T-helper 17 cell (primary cell): ENCODE measurements at places on chromosomes 2 and 18.

GRCh38 chr18:9835825-9836224 lies 49.9 kb upstream of the TXNDC2 start:
- peaks cover 62% of the 10 kb centered on the region for H3K27me3 ChIP-seq
- H3K4me3 ChIP-seq: no peak overlapping the region
- no peaks in the 10 kb centered on the region for H3K4me1 ChIP-seq

DNA sequence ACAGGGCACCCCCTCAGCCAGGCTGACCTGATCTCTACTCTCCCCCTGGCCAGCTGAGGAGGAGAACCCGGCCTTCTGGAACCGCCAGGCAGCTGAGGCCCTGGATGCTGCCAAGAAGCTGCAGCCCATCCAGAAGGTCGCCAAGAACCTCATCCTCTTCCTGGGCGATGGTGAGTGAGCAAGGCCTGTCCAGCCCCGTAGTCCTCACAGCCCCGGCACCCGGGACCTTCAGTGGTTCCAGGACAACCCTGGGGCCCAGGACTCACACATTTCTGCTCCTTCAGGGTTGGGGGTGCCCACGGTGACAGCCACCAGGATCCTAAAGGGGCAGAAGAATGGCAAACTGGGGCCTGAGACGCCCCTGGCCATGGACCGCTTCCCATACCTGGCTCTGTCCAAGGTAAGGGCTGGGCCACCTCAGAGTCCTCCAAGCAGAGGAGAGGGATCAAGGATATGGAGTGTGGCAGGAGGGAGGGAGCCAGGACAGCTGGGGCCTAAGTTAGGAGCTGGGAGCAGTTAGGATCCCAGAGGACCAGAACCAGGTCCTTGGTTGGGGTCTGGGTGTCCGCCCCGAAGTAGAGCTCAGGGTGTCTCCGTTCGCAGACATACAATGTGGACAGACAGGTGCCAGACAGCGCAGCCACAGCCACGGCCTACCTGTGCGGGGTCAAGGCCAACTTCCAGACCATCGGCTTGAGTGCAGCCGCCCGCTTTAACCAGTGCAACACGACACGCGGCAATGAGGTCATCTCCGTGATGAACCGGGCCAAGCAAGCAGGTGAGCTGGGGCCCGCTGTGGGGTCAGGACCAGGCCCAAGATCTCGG lies 555 bp downstream of the ALPI start:
- no peak overlapping the region for H3K4me3 ChIP-seq
- no peaks in the 10 kb centered on the region for H3K4me1 ChIP-seq
- H3K27ac ChIP-seq: no peak overlapping the region
- DNase-seq: no peak
- H3K36me3 ChIP-seq: no peaks in the 10 kb centered on the region

DNA sequence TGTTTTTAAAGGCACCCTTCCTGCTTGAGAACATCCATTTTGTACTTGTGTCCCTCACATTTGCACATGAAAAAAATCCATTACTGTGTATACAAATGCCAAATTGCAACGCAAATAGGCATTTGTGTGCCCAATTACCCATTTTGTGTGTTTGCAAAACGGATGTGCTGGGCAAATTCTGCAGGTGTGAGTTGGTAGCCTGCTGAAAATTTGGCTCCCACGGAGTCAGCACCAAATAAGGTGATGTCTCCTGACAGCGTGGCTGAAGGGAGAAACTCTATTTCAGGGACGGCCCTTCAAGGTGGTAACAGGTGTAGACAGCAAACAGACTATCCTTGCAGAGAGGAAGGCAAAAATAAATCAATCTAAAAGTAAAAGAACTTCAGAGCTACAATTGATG lies 661.1 kb downstream of the BCL11A start:
- no peak overlapping the region for H3K4me3 ChIP-seq
- DNase-seq: no peak
- no peak overlapping the region for H3K27ac ChIP-seq

DNA sequence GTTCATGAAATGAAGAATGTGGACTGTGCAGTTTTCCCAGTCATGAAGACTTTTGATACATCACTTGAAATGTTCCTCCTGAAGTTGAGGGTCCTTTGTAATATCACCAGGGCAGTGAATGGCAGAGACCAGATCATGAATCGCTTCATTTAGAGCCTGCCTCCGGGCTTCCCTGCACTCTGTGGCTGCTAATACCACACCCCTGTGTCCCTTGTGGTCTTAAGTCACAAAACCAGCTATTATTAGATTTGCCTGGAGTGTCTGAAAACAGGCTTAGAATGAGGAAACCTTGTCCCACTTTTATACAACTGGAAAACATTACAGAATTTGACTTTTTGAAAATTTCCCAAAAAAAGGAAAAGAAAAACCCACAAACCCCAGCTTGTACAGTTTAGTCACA lies 147.9 kb downstream of the MGAT5 start:
- no peak overlapping the region for H3K4me3 ChIP-seq
- H3K4me1 ChIP-seq: peaks cover 41% of the 10 kb centered on the region
- peaks cover 12% of the 10 kb centered on the region for H3K36me3 ChIP-seq
- H3K27me3 ChIP-seq: no peaks in the 10 kb centered on the region

GRCh38 chr2:130870779-130871178 lies 34.1 kb downstream of the ARHGEF4 start:
- H3K4me3 ChIP-seq: no peak overlapping the region
- H3K36me3 ChIP-seq: no peaks in the 10 kb centered on the region
- no peak overlapping the region for H3K27ac ChIP-seq
- H3K27me3 ChIP-seq: peaks cover 33% of the 10 kb centered on the region
- peaks cover 2% of the 10 kb centered on the region for H3K4me1 ChIP-seq

GRCh38 chr18:58993260-58993659 lies 128.6 kb downstream of the ZNF532 start:
- no peaks in the 10 kb centered on the region for H3K4me1 ChIP-seq
- no peaks in the 10 kb centered on the region for H3K36me3 ChIP-seq
- no peak for DNase-seq
- H3K27me3 ChIP-seq: peaks cover 32% of the 10 kb centered on the region
- no peak overlapping the region for H3K4me3 ChIP-seq
- no peak overlapping the region for H3K27ac ChIP-seq

GRCh38 chr2:67289271-67289670 lies 107.9 kb upstream of the ETAA1 start:
- H3K36me3 ChIP-seq: no peaks in the 10 kb centered on the region
- no peak for DNase-seq
- peaks cover 23% of the 10 kb centered on the region for H3K27me3 ChIP-seq
- no peak overlapping the region for H3K4me3 ChIP-seq
- no peak overlapping the region for H3K27ac ChIP-seq
- H3K4me1 ChIP-seq: no peaks in the 10 kb centered on the region

- no peak overlapping the region for H3K27ac ChIP-seq
- H3K4me1 ChIP-seq: no peaks in the 10 kb centered on the region
- H3K27me3 ChIP-seq: no peaks in the 10 kb centered on the region
- no peak overlapping the region for H3K4me3 ChIP-seq
- H3K36me3 ChIP-seq: no peaks in the 10 kb centered on the region
These were observed 74.1 kb downstream of the SCG2 start for GRCh38 chr2:223528036-223528435.

GRCh38 chr18:2134364-2134763 lies 436.9 kb downstream of the METTL4 start:
- peaks cover 19% of the 10 kb centered on the region for H3K27me3 ChIP-seq
- DNase-seq: no peak
- H3K4me3 ChIP-seq: no peak overlapping the region
- H3K36me3 ChIP-seq: peaks cover 2% of the 10 kb centered on the region

DNA sequence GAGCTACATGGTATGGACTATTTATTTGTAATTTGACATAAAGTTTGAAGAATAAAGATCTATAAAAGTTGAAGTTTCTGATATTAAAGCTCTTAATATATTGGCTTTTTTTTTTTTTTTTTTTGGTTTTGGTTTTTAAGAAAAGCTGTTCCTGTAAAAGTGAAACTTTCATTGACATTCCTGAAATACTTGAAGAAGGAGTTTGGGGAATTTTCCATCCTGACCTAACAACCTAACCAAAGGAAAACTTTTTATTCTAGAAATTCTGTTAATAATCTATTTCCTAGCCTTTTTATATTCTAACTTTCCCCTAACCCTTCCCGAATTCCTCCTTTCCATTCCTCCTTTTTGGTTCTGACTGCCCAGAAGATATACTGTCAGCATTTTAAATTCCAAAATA lies 83.7 kb downstream of the ACSL3 start:
- no peak overlapping the region for H3K27ac ChIP-seq
- no peak overlapping the region for H3K4me3 ChIP-seq
- H3K36me3 ChIP-seq: no peaks in the 10 kb centered on the region
- no peaks in the 10 kb centered on the region for H3K4me1 ChIP-seq

GRCh38 chr2:5842326-5842725 lies 150.1 kb downstream of the SOX11 start:
- H3K4me1 ChIP-seq: no peaks in the 10 kb centered on the region
- no peak for DNase-seq
- H3K27ac ChIP-seq: no peak overlapping the region
- no peak overlapping the region for H3K4me3 ChIP-seq

- H3K4me1 ChIP-seq: no peaks in the 10 kb centered on the region
- no peak for DNase-seq
- no peak overlapping the region for H3K27ac ChIP-seq
- H3K27me3 ChIP-seq: peaks cover 57% of the 10 kb centered on the region
These were observed 7.8 kb upstream of the DDX1 start for GRCh38 chr2:15583826-15584225.

DNA sequence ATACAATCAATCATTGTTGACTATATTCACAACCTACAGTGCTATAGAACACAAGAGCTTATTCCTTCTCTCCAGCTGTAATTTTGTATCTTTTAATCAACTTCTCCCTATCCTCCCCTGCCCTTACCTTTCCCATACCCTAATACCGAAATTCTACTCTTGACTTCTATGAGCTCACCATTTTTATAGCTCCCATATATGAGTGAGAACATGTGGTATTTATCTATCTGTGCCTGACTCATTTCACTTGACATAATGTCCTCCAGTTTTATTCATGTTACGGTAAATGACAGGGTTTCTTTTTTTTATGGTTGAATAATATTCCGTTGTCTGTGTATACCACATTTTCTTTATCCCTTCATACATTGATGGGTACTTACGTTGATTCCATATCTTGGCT lies 2.6 kb downstream of the MROH2A start:
- peaks cover 14% of the 10 kb centered on the region for H3K27me3 ChIP-seq
- H3K4me3 ChIP-seq: no peak overlapping the region
- no peaks in the 10 kb centered on the region for H3K4me1 ChIP-seq

DNA sequence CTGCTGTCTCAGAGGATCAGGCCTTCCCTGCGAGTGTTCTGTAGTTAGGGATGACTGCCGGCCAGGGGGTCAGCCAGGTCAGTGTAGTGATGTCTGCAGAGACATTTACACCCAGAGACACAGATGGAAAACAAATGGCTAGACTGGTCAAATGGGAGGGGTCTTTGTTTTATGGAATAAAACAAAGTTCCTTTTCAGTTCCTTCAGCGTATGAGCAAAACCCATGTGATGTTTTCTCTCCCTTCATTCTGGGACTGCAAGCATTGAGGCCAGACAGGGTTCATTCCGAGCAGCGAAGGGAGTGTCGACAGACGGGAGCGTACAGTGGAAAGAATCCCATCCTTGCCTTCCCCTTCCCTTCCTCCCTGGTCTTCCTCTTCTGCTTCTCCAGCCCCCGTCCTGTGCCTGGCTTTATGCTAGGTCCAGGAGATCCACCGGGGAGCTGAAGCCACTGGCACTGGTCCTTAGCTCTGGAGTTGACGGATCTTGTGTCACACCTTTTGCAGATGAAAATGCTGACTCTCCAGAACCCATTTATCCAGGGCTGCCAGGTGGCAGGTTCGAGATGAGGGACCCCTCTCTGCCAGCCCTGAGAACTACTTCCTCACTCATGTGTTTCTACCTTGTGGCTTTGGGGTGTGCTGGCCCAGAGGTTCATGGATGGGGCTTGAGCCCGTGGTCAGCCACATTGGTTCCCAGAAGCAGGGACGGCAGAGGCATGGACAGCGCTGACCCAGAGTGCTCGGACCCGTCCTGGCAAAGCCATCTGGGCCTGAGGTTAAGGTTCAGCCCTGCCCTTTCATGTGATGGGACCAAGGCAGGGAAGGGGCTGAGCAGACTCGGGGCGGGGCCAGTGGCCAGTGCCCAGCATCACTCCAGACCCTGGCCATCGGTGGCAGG lies 24.2 kb downstream of the ITGB1BP1 start:
- H3K27me3 ChIP-seq: no peaks in the 10 kb centered on the region
- H3K27ac ChIP-seq: peak overlapping the region; percentile 51
- H3K4me3 ChIP-seq: no peak overlapping the region

DNA sequence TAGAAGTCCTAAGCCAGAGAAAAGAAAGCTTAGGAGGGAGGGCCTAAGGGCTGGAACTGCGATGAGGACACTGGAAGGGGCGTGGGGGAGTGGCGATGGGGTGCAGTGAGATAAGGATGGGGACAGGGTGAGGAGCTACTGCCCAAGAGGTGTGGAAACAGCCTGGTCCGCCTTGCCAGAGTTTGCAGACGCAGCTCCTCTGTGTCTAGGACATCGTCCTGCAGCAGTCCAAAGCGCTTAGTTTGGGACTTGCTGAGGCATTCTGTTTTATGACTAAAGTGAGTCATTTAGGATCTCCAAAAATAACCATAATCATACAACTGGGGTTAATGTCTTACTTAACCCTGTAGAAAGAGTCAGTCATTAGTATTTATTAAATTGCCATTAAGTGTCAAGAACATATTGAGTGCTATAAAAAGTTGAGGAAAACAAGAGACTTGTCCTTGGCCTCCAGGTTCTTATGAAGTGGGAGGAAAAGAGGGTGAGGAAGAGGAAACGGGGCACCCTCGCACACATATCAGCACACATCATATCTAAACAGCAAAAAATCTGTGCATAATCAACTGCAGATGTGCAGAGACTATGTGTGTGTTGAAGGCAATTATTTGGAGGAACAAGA lies 74.8 kb downstream of the CDK15 start:
- H3K36me3 ChIP-seq: peaks cover 8% of the 10 kb centered on the region
- H3K4me3 ChIP-seq: peak overlapping the region; percentile 33
- no peak for DNase-seq
- H3K4me1 ChIP-seq: peaks cover 17% of the 10 kb centered on the region
- H3K27me3 ChIP-seq: peaks cover 78% of the 10 kb centered on the region

GRCh38 chr2:122244598-122245229 lies 489.3 kb downstream of the TSN start:
- H3K36me3 ChIP-seq: no peaks in the 10 kb centered on the region
- no peaks in the 10 kb centered on the region for H3K4me1 ChIP-seq
- H3K4me3 ChIP-seq: no peak overlapping the region
- H3K27ac ChIP-seq: no peak overlapping the region
- H3K27me3 ChIP-seq: peaks cover 7% of the 10 kb centered on the region
- no peak for DNase-seq

DNA sequence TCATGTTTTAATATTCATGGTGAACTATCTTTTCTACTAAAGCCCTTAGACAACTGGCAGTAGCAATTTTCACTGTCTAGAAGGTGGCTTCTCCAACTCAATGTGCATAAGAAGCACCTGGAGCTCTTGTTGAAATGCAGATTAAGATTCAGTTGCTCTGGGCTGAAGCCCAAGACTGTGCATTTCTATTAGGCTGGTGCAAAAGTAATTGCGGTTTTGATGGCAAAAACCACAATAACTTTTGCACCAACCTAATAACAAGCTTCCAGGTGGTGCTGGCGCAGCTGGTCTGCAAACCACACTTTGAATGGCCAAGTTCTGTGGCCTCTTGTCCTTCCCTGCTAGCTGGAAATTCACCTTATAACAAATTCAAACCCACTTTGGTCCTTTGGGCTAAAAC lies 26.7 kb upstream of the VPS54 start:
- H3K27me3 ChIP-seq: no peaks in the 10 kb centered on the region
- peaks cover 8% of the 10 kb centered on the region for H3K4me1 ChIP-seq
- no peak for DNase-seq
- no peak overlapping the region for H3K4me3 ChIP-seq
- no peak overlapping the region for H3K27ac ChIP-seq

GRCh38 chr2:225668606-225669266 lies 269.2 kb downstream of the NYAP2 start:
- no peak overlapping the region for H3K27ac ChIP-seq
- H3K36me3 ChIP-seq: no peaks in the 10 kb centered on the region

GRCh38 chr2:138838851-138839620 lies 58.8 kb upstream of the NXPH2 start:
- H3K36me3 ChIP-seq: no peaks in the 10 kb centered on the region
- H3K27me3 ChIP-seq: peaks cover 30% of the 10 kb centered on the region
- H3K4me1 ChIP-seq: no peaks in the 10 kb centered on the region
- no peak for DNase-seq
- H3K4me3 ChIP-seq: no peak overlapping the region
